H4 (cell line): ENCODE measurements at places on chromosomes 1 and 21.

GRCh38 chr1:151619489-151620093 is 7.7 kb downstream of the SNX27 start:
- peak; percentile 51 for DNase-seq

DNA sequence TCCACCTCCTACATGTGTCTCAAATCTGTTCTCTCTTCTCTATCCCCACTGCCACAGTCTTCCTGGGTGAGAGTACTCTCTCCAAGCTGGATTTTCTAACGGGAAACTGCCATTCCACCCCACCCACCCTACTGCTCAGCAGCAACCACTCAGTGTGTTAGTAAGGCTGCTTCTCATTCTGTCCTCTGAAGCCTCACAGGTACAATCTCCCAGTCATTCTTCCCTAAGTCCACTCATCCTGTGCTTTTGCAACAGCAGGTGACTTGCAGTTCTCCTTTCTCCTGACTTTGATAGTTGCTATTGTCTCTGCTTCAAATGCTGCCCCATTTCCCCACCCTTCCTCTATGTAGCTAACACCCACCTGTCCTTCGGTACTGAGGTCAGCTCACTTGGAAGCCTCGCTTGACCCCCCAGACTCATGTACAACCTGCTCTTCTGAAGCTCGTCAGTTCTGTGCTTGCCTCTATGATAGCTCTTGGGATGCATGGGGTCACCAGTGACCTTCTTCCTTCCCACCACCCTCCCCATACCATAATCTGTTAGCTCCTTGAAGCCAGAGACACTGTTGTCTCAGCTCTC is 188.9 kb downstream of the RRAGC start:
- no peak for DNase-seq

DNA sequence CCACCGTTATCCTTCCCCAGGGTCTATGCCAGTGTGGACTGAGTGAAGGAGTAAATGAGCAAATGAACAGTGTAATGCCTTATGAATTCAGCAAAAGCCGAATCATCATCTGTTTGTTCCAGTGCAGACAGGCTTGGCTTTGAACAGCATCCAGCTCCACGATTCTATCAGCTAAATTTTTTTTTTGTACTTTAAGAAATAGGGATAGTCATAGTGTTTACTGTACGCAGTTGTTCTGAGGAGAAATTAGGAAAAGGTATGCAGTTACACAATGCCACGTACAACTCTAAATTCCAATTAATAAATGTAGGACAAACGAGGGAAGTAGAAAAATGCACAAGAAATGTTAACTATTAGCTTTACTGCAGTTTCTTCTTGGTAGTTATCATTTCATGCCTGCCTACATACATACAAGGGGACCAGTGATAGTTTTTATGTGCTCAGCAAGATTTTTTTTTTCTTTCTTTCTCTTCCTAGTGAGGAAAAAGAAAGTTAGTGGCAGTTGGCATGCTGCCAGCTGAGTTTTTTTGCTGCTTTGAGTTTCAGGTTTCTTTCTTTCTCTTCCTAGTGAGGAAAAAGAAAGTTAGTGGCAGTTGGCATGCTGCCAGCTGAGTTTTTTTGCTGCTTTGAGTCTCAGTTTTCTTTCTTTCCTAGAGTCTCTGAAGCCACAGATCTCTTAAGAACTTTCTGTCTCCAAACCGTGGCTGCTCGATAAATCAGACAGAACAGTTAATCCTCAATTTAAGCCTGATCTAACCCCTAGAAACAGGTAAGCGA is at the start of gene IFI44L:
TSS of gene IFI44L (plus strand) at position 646 of the 777 bp plus-strand sequence. CDS start 7,468 bp downstream, outside the sequence.
- DNase-seq = peak; percentile 57

GRCh38 chr1:226939438-226940028 is 561 bp upstream of the COQ8A start:
- peak; percentile 37 for DNase-seq

DNA sequence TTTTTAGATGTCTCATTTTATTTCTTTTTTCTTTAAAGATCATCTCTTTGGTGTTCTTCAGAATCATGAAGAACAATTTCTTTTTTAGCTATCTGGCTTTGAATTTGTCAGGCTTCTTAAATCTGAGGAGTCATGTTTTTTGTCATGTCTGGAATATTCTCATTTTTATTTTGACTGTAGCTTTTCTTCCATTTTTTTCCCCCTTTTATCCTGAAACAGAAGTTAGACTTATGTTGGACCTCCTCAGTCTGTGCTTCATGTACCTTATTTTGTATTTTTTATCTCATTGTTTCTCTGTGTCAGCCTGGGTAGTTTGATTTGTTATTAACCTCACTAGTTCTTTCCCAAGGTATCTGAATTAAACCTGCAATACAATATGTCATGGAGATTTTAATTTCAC is 319.2 kb upstream of the ADGRL4 start:
- no peak for DNase-seq
